ENCODE measurements at places on chromosomes 3 and 15. TPM values are rescaled to one million over a fixed set of nuclear protein-coding genes. Genes with fewer than 3 reads are reported as not detected.

GRCh38 chr3:52290596-52291507 lies 3.2 kb downstream of the GLYCTK start:
- no peak overlapping the region for H3K27ac ChIP-seq
- no peaks in the 10 kb centered on the region for H3K27me3 ChIP-seq
- no peaks in the 10 kb centered on the region for H3K36me3 ChIP-seq
- no peak for DNase-seq

GRCh38 chr15:56242576-56243162 lies 1.0 kb downstream of the RFX7 start:
- H3K27me3 ChIP-seq = no peaks in the 10 kb centered on the region
- DNase-seq = peak; percentile 21
- H3K4me3 ChIP-seq = peak overlapping the region; percentile 83
- H3K4me1 ChIP-seq = peaks cover 42% of the 10 kb centered on the region

GRCh38 chr3:64898941-64899340 lies 211.1 kb upstream of the ADAMTS9 start:
- no peak overlapping the region for H3K4me3 ChIP-seq
- H3K4me1 ChIP-seq = peaks cover 35% of the 10 kb centered on the region
- no peak for DNase-seq
- H3K36me3 ChIP-seq = no peaks in the 10 kb centered on the region

Gene EXD1
- total RNA-seq = not detected

Gene RHOV
- total RNA-seq = 3.4 TPM

- no peaks in the 10 kb centered on the region for H3K27me3 ChIP-seq
- H3K4me3 ChIP-seq = no peak overlapping the region
- no peak for DNase-seq
- peaks cover 20% of the 10 kb centered on the region for H3K4me1 ChIP-seq
- H3K36me3 ChIP-seq = peaks cover 6% of the 10 kb centered on the region
Observed at GRCh38 chr3:23837691-23838090, 31.9 kb downstream of the UBE2E1 start.

GRCh38 chr15:32867313-32867626 lies 149.5 kb downstream of the GREM1 start:
- H3K27me3 ChIP-seq = no peaks in the 10 kb centered on the region
- H3K27ac ChIP-seq = no peak overlapping the region
- H3K36me3 ChIP-seq = no peaks in the 10 kb centered on the region
- H3K4me3 ChIP-seq = no peak overlapping the region
- H3K4me1 ChIP-seq = peaks cover 12% of the 10 kb centered on the region
- no peak for DNase-seq

DNA sequence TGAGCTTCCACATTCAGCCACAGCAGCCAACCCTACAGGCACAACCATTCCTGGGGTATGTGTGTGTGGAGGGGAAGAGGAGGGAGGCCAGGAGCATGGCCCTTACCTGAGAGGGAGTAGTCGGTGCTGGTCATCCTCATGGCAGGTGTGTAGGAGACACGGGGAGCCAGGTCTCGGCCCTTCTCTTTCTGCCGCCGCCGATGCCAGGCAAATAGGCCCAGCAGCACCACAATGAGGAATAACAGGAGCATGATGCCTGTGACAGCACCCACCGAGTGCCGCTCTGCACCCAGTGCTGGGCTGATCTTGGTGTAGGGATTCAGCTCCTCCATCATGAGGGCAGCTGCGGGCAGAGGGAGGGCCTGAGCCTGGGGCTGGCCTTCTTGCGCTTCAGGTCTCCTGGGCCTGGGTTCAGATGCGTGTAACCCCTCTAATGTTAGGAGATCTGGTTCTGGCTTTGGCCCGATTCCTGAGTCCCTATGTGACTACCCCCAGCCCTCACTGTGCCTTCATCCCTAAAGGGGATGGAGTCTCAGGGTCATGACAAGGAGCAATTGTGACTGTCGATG lies 44.4 kb downstream of the RAB11A start:
- peaks cover 7% of the 10 kb centered on the region for H3K36me3 ChIP-seq
- H3K4me3 ChIP-seq = no peak overlapping the region
- no peak overlapping the region for H3K27ac ChIP-seq
- H3K27me3 ChIP-seq = no peaks in the 10 kb centered on the region
- no peak for DNase-seq
- peaks cover 5% of the 10 kb centered on the region for H3K4me1 ChIP-seq

Gene HTD2
- 8.3 TPM for total RNA-seq

GRCh38 chr3:119338754-119339153 lies 44.6 kb downstream of the ARHGAP31 start:
- no peak for DNase-seq
- H3K4me1 ChIP-seq = peaks cover 14% of the 10 kb centered on the region
- peak overlapping the region; percentile 0 for H3K27ac ChIP-seq
- no peak overlapping the region for H3K4me3 ChIP-seq
- H3K27me3 ChIP-seq = no peaks in the 10 kb centered on the region
- peaks cover 5% of the 10 kb centered on the region for H3K36me3 ChIP-seq

DNA sequence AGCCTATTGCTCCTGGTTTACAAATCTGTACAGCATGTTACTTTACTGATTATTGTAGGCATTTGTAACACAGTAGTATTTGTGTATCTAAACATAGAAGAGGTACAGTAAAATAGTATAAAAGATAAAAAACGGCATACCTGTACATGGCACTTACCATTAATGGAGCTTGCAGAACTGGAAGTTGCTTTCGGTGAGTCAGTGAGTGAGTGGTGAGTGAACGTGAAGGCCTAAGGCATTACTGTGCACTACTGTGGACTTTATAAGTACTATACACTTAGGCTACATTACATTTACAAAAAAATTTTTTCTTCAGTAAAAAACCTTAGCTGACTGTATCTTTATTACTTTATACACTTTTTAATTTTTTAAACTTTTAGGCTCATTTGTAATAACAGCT lies 90.9 kb downstream of the RAP2B start:
- no peaks in the 10 kb centered on the region for H3K27me3 ChIP-seq
- DNase-seq = no peak
- no peaks in the 10 kb centered on the region for H3K4me1 ChIP-seq

- no peak for DNase-seq
- no peak overlapping the region for H3K27ac ChIP-seq
- peaks cover 3% of the 10 kb centered on the region for H3K27me3 ChIP-seq
- no peak overlapping the region for H3K4me3 ChIP-seq
Observed at GRCh38 chr3:3119393-3119851, 7.3 kb upstream of the TRNT1 start.

Gene RBM5
- 322 TPM for total RNA-seq

DNA sequence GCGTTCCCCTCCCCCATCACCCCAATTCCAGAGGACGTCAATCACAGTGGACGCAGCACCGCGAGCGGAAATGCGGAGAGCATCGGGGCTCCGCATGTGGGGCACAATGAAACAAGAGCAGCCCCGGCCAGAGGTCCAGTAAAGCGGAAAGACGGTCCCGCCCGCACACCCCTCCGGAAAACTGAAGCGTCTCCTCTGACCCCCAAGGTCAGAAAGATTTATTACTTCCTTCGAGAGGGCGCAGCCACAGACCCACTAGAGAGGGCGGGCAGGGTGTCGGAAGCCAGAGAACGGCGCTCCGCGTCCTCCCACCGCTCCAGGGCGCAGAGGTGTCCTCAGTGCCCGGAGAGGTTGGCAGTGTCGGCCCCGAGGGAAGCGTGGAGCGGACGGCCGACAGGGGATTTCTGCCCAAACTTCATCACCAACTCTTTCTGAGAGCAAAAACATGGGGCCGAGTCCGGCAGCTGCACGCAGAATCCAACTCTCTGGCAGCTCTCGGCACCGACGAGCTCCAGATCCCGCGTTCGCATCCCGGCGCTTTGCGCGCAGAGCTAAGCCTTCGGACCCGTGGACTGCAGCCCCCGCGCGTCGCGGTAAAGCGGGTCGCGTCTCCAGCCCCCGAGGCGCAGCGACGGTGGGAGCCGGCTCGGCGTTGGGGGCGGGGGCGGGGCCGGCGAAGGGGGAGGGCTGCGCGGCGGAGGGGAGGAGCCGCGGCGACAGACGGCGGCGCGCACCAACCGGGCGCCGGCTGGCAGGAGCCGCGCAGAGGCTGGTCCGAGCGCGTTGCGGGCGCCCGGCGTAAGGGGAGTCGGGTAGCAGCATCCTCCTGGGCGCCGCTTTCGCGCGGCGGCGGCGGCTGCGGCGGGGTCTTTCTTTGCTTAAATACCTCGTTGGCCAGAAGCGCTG lies at the start of gene CHST2:
Gene CHST2 (plus strand): TSS at position 763 of the 906 bp plus-strand sequence. CDS start 1,046 bp downstream, outside the sequence.
- H3K27ac ChIP-seq = no peak within 1 kb of the TSS
- H3K27me3 ChIP-seq = peaks cover 84% of the 10 kb centered on the region
- DNase-seq = peak; percentile 72
- peak within 1 kb of the TSS; percentile 76 for H3K4me3 ChIP-seq

GRCh38 chr3:46857485-46858341 lies 5.5 kb downstream of the MYL3 start:
- peak; percentile 6 for DNase-seq
- H3K27me3 ChIP-seq = peaks cover 6% of the 10 kb centered on the region
- H3K27ac ChIP-seq = no peak overlapping the region
- no peak overlapping the region for H3K4me3 ChIP-seq
- H3K36me3 ChIP-seq = no peaks in the 10 kb centered on the region

Gene TRAT1
- total RNA-seq = not detected

- no peak overlapping the region for H3K4me3 ChIP-seq
- H3K36me3 ChIP-seq = no peaks in the 10 kb centered on the region
- H3K4me1 ChIP-seq = no peaks in the 10 kb centered on the region
- no peak for DNase-seq
Observed at GRCh38 chr3:186298876-186299275, 63.2 kb downstream of the DGKG start.

Gene LDHAL6B
- not detected for total RNA-seq

- H3K36me3 ChIP-seq = no peaks in the 10 kb centered on the region
- peaks cover 9% of the 10 kb centered on the region for H3K27me3 ChIP-seq
- H3K4me3 ChIP-seq = no peak overlapping the region
- H3K27ac ChIP-seq = no peak overlapping the region
- DNase-seq = no peak
Observed at GRCh38 chr3:60226912-60227311, 1024.3 kb downstream of the FHIT start.

Gene MME
- total RNA-seq = 31.7 TPM

- peaks cover 8% of the 10 kb centered on the region for H3K4me1 ChIP-seq
Observed at GRCh38 chr3:56192001-56192400, 276.3 kb downstream of the ERC2 start.

DNA sequence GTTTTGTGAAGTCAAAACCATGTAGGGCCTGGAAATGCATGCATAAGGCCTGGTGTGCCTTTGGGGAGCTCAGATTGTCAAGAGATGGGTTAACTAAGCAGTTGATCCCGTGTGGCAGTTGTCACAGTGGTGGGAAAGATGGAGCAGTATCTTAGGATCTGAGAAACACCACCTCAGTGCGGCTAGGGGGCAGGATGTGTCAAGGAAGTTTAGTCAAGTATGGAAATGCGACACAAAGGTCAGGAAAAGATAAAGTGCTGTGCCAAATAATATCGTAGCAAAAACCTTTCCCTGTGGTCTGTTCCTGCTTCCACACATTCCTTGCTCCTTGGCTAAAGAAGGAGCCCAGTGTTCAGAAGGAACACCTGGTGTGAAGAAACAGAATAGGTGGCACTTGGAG lies 396.4 kb downstream of the EDEM1 start:
- H3K4me1 ChIP-seq = no peaks in the 10 kb centered on the region
- DNase-seq = no peak
- H3K36me3 ChIP-seq = no peaks in the 10 kb centered on the region
- H3K27me3 ChIP-seq = peaks cover 10% of the 10 kb centered on the region
- H3K4me3 ChIP-seq = no peak overlapping the region

DNA sequence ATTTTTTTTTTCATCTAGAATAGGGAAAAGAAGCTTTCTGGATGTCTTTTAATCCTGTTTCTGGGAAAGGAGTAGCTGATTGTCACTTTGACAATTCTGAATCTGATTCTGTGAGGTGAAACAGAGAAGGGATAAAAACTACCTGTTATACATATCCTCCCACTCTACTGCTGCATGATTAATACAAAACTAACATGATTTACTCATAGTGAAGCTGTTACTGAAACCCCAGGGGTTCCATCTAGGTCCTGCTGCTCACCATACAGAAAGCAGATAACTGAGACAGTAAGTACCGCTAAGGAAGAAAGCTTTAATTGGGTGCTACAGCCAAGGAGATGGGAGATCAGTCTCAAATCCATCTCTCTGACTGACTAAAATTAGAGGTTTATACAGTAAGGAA lies 610.9 kb upstream of the ALCAM start:
- no peaks in the 10 kb centered on the region for H3K27me3 ChIP-seq
- peaks cover 7% of the 10 kb centered on the region for H3K4me1 ChIP-seq
- H3K27ac ChIP-seq = no peak overlapping the region
- no peak for DNase-seq
- peaks cover 7% of the 10 kb centered on the region for H3K36me3 ChIP-seq
- H3K4me3 ChIP-seq = no peak overlapping the region

GRCh38 chr3:20104167-20104661 lies 64.0 kb downstream of the KAT2B start:
- H3K4me3 ChIP-seq = no peak overlapping the region
- H3K36me3 ChIP-seq = no peaks in the 10 kb centered on the region
- H3K27me3 ChIP-seq = no peaks in the 10 kb centered on the region
- no peak overlapping the region for H3K27ac ChIP-seq
- no peak for DNase-seq

Gene CYP1A2
- 0.09 TPM for total RNA-seq

DNA sequence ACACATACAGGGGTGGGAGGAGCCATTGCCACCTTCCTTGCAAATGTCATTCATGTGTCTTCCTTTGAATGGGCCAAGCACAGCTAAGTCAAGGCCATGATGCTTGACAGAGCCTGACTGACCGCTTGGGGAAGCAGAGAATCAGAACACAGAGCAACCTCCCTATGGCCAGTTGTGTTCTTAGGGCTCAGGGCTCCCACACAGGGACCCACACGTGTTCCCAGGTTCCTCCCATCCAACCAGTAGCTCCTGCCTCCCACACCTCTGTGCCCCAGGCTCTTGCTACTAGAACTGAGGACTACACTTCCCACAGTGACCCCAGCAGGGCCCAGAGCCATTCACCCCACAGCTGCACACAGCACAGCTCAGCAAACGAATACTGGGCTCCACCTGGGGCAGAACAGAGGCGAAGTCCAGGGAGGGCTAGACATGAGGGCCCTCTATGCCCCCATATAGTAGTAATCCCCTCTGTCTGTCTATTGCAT lies 42.9 kb downstream of the KLF15 start:
- peaks cover under 1% of the 10 kb centered on the region for H3K27me3 ChIP-seq
- no peak overlapping the region for H3K27ac ChIP-seq
- no peak overlapping the region for H3K4me3 ChIP-seq
- H3K36me3 ChIP-seq = no peaks in the 10 kb centered on the region

DNA sequence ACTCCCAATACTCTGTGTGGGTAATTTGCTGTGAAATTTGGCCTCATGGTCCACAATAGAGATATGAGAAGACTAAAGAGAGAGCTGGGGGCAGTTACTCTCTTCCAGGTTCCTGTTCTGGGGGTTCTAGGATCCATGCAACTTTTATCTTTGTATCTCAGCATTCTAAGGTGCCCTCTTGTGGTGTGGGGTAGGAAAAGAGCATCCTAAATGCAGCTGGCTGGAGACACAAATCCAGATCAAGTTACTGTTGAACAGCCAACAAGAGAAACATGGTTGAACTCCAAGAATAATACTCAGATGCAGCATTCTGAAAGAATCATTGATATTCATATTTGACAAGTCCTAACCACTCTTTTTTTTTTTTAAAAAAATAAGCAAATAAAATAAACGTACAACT lies 238.2 kb downstream of the GREM1 start:
- H3K4me1 ChIP-seq = peaks cover 11% of the 10 kb centered on the region
- no peak overlapping the region for H3K4me3 ChIP-seq
- H3K27ac ChIP-seq = no peak overlapping the region
- no peaks in the 10 kb centered on the region for H3K27me3 ChIP-seq
- no peaks in the 10 kb centered on the region for H3K36me3 ChIP-seq

Data from mesothelial cell of epicardium (in vitro differentiated cells).